ENCODE measurements at places on chromosomes 6 and 20.

DNA sequence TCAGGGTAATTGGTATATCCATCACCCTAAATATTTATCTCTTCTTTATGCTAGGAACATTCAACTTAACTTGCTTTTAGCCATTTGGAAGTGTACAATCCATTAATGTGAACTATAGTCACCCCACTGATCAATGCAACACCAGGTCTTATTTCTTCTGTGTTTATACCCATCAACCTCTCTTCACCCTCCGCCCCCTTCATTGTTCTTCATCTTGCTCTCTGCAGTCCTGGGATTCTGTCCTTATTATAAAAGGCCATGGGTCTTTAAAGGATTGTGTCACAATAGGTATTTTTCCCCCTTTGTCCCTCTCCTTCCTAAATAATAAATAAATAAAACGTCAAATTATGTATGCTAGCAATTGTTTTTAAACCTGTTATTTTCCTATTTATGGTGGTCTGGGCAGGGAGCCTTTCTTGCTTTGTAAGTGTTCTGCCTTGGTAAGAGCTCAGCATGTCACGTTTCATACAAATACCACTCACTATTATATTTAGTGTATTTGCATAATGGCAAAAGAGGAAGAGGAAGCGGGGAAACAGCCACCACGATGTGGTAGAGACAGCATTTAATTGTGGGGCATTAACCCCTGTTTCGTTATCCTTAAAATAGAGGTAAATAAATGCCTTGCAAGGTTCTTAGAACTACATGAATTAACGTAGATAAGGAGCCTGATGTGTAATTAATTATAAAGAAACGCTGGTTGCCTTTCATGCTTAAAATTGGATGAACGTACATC is 1.9 kb downstream of the ABRACL start:
- no peak for DNase-seq

DNA sequence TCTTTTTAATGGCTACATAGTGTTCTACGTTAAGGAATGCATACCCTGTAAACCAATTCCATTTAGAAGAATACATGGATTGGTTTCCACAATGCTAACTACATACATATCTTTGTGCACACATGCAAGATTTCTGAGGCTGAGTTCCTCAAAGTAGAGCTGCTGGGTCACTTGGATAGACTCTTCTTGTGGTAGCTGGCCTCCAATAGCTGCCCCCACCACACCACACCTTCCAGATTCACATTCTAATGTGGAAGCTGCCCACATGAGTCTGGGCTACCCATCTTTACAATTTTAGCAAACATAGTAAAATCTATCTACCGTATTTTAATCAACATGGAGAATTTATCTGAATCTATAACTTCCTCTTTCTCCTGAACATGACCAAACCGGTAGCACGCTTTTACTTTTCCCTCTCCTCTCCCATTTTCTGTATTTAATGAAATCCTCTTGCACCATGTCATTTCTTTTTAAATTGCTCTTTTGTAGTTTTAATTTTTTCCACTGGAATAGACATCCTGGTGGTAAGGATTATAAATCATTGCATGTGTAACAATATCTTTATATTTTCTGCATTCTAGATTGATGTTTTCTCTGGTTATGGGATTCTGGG is 74.7 kb upstream of the CITED2 start:
- no peak for DNase-seq

DNA sequence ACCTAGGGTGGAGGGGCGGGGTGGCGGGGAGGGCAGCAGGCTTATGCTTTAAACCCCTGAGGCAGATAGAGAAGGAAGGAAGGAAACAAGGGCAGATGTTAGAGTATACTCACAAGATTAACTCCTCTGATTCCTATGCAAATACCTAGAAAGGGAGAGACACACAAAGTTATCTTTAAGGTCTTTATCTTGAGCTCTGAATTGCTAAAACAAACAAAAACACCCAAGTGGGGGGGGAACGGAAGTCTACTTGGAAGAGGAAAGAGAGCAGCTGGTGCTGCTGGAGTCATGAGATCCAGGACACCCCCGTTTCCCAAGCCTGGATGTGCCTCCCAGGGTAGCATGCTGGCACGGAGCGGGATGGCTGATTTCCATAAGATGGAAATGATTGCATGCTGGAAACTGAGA is 43.4 kb downstream of the PLAGL1 start:
- no peak for DNase-seq

DNA sequence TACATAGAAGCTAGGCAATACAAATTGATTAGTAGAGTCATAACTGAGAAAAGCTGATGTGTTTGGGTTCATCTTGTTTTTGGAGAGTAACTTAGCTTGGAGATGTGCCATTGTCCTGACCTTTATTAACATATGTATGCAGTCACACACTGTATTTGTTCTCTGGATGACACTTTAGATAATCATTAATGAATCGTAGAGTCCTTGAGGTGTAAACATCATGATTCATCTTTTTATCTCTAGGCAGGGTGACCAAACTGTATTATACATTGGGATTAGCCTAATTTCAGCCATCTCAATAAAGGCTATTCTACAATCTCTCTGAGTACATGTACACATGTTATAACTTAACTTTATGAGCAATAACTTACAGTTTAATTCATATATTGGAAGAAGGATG is 3.6 kb upstream of the MTCL3 start:
- no peak for DNase-seq

Data from mesothelial cell of epicardium (in vitro differentiated cells).